Stimulated activated CD4-positive, alpha-beta T cell treated with anti-CD3 and anti-CD28 coated beads, TNF-alpha, amount 100 ng/mL, for 1 hour (primary cell): ENCODE measurements at places on chromosomes 6 and 20.

DNA sequence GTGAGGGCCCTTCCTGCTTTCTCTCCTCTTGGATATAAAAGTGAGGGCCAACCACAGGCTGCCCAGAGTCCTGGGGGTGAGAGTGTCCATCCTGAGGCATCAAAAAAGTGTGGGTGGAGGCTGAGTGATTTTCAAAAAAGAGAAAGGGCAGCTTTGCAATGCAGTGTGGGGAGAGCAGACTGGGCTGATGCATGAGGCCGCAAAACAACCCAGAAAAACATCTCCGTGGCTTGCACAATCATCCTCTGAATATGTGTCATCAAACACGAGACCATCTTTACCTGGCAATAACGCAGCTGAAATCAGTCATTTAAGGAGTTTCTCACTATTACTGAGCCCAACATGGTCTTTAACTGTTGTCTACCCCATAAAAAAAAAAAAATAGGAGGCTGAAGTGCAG, 191.2 kb upstream of the SOX4 start:
- no peak for DNase-seq

GRCh38 chr6:106974999-106975737, 639 bp upstream of the CD24 start:
- DNase-seq = no peak

GRCh38 chr6:107184435-107184834, 69.1 kb upstream of the BEND3 start:
- DNase-seq = no peak

- DNase-seq = no peak
These were observed 54.2 kb downstream of the ZNF831 start for GRCh38 chr20:59217794-59218280.

GRCh38 chr6:128339635-128340450, 180.6 kb downstream of the PTPRK start:
- no peak for DNase-seq

- DNase-seq = no peak
These were observed 68.9 kb upstream of the TULP1 start for GRCh38 chr6:35581633-35582032.

DNA sequence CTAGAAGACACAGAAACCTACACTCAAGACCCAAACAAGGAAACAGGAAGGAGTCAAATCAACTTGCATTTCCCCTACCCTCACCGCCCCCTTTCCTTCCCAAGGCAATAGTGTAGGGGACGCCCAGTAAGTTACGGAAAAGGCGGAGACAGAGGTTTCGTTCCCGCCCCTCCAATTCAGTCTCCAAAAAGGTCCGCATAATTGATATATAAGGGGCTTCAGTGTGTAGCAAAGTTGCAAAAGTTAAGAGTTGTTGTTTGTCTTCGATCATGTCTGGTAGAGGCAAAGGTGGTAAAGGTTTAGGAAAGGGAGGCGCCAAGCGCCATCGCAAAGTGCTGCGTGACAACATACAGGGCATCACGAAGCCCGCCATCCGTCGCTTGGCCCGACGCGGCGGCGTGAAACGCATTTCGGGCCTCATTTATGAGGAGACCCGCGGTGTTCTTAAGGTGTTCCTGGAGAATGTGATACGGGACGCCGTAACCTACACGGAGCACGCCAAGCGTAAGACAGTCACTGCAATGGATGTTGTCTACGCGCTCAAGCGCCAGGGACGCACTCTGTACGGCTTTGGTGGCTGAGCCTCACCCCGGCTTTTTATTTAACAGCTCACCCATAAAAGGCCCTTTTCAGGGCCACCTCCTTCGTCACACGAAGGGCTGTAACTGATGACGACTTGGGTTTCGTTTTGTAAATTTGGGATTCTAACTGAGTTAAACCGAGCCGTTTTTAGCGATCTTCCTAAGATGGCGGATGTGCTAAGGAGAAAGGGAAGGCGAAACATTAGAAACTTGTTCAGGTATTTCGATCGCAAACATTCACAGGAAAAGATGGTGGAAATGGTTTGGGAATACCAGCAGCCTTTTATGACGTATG, 124.6 kb upstream of the BTN3A2 start:
- DNase-seq = no peak

DNA sequence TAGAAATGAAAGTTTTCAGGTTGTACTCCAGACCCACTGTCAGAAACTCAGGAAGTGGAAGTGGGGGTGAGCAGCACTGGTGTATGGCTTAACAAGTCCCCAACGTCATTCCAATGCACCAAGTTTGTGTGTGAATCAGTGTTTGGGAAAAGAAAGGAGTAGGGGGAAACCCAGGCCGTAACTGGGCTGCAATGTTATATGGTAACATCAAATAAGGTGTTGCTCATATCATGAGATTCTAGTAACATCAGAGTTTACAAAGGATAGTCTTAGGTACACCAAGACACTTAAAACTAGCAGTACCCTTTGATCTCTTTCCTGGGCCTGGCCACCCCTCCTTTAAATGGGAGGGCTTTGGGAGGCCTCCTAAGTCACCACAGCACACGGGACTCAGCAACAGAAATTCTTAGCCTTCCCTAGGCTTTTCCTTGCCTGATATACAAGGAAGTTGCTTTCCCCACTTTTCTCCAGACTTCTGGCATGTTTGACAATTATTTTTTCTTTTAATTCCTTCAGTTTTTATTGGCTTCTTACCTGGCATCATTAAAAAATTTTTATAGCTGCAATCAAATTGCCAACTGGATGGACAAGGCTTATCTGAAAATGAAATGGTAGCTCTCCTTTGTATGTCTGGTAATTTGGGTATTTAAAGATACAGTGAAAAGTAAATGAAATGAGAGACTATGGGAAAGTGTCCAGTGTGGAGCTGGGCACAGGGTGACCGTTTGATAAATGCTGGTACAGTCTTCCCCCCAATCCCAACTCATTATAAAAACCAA, 15.1 kb downstream of the E2F3 start:
- no peak for DNase-seq

GRCh38 chr6:73503027-73503772, 17.6 kb downstream of the EEF1A1 start:
- DNase-seq = no peak

DNA sequence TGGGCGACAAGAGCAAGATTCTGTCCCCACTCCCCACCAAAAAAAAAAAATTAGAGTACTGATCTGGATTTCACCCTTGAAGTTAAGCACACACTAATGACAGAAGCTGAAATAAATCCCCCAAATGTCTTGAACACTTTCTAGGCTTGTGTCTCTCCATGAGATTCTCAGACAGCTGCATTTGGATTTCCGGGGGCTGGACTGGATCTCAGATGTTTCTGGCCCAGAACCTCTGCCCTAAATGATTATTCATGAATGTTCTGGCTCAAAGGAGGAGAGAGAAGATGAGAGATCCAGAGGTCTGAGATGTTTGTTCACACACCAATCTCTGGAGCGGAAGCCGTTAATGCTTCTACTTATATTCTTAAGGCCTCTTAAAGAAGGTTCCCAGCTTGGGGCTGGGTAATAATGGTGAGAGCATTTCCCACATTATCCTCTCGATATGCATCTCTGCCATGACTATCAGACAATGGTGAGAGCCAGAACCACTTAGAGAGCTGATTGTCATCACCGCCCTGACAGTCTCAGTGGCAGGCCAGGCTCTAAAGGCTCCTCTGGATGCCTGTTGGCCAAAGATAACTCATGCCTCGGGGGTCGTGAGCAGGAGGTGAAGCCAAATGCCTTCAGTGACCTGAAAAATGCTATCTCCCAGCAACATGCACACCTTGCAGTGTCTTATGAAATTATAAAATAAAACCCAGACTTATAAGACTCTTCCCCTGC, 127.9 kb upstream of the AGPAT4 start:
- no peak for DNase-seq

DNA sequence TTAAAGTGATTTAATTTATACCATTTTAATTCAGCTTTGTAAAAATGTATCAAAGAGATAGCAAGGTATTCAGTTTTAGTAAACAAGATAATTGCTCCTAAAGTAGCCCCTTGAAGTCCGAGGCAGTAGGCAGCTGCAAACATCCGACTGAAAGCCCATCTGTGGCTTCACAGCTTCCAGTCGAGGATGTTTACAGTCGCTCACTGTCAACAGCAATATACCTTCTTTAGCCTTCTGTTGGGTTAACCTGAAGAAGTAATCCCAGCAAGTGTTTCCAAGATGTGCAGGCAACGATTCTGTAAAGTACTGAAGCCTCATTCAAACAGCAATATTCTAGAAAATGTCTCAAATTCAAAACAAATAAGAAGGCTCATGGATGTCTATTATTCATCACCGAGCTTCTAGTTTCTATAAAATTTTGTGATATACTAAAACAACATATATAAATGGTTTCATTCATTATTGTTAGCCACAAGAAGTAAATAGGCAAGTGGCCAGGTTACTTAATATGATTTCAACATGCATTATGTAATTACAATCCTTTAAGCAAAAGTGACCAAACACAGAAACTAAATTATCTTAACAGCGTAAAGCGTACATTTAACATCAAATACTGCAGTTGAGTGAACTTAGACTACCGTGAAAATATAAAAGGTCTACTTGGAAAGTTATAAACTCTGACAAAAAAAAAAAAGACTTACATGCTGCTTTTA, 115.0 kb downstream of the OGFRL1 start:
- DNase-seq = no peak

GRCh38 chr20:21149344-21149743, 23.5 kb downstream of the KIZ start:
- DNase-seq = no peak

- no peak for DNase-seq
These were observed 2.5 kb upstream of the C4A start for GRCh38 chr6:31979238-31979898.

- DNase-seq = no peak
These were observed at the start of gene CGA for GRCh38 chr6:87095087-87095509. CGA (minus strand) TSS chr6:87095106; CDS start chr6:87088200, 6,906 bp downstream.

DNA sequence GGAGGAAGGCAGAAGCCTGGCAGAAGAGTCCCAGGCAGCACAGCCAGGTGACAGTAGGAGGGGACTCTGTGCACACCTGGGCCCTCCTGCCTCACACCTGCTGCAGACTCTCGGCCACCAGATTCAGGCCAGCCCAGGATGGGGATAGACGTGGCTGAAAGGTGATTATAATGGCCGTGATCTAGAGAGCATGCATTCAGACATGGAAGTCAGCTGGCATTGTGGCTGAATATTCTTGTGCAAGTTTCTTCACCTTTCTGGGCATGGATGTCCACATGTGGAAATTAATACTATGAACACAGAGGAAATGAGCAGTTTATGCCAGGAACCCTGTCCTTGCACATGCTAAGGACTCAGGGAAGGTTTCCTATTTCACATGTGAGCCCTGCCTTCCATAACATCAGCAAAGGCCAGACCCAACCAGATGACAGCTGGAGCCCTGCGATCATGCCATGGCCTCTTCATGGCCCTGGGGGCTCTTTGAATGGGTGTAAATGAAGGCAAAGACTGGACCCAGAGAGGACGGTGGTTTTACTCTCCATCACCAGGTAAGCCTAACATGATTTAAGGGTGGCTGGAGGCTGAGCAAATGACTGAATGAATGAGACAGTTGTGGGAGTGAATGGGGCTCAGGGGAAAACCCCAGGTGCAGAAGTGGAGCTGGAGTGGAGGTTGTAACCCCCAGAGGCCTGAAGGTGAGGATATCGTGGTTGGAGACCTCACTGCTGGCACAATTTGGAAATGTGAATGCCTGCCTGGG, 2.7 kb upstream of the RAET1L start:
- no peak for DNase-seq

- DNase-seq = no peak
These were observed 30.0 kb upstream of the ZNF133 start for GRCh38 chr20:18258126-18258860.

- DNase-seq = no peak
These were observed 229.9 kb downstream of the ADGRG6 start for GRCh38 chr6:142531727-142532126.

DNA sequence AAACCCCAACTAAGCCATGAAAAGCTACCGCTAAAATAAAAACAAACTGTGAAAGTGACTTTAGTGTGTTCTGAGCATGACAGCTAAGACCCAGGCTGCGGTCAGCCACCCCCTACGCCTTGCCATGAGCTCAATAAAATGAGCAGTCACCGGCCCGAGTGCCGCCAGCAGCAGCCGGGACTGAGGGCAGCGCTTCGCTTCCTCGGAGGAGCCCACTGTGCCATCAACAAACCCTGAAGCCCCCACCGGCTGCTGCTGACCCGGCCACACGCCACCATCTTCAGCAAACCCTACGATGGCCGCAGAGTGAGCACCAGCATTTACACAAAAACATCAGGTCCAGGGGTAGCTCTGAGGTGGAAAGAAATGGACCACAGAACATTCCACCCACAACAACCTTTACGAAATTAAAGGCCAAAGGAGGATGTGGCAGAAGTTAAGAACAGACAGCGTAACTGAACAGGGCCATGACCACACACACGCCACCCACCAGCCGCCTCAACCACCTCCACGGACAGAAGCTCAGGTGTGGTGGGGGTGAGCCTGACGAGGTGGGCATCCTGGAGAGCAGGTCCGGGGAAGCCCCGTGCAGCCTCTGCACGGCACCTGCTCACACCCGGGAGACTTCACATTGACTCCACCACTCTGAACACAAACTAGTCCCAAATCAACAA, 67.0 kb downstream of the THBS2 start:
- no peak for DNase-seq

- DNase-seq = no peak
These were observed 179.9 kb upstream of the RUNX2 start for GRCh38 chr6:45148278-45148677.

DNA sequence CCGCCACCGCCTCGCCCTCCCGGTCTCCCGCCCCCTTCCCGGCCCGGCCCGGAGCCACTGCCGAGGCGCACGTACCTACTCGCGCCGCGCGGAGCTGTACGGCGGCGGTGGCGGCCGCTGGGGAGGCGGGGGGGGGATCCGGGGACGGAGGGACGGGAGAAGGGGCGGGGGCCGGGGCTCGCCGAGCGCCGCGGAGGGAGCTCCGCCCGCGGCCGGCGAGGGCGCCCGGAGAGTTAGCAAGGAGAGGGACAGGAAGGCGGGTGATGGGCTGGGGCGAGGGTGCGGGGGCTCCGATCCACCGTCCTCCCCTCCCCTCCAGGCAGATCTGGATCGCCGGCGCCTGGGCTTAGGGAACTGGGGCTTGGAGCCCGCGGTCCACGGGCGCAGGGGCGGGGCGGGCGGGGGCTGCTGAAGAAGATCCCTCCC, 548 bp upstream of the TMEM74B start:
- no peak for DNase-seq

DNA sequence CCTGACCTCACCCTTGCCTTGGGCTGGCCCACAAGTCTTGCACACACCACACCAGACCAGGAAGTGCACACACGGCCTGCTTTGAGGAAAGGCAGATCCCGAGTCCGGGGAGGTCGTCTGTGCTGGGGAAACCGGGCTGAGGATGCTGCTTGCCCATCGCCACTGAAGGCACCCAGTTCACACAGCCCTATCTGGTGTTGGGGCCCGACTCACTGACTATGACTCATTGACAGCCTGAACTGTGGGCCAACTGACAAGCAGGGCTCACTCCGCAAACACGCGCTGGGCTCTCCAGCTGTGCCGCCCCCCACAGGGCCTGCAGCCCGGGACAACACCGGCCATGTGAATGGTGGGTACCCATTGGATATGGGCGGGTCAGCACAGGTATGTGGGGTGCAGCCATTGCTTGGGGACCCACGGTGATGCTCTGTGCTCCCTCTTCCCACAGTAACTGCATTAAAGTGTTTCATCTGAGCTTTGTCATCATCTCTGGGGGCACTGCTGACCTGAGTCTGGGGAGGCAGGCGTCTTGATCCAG, 1.6 kb downstream of the SAMD10 start:
- DNase-seq = no peak

GRCh38 chr20:13953227-13953626, 37.2 kb downstream of the SEL1L2 start:
- DNase-seq = no peak

GRCh38 chr6:38021029-38021428, 201.5 kb downstream of the ZFAND3 start:
- no peak for DNase-seq
